ENCODE measurements at places on chromosomes 2 and 18.

GRCh38 chr2:84236288-84236687, 222.8 kb downstream of the SUCLG1 start:
- no peak for DNase-seq

DNA sequence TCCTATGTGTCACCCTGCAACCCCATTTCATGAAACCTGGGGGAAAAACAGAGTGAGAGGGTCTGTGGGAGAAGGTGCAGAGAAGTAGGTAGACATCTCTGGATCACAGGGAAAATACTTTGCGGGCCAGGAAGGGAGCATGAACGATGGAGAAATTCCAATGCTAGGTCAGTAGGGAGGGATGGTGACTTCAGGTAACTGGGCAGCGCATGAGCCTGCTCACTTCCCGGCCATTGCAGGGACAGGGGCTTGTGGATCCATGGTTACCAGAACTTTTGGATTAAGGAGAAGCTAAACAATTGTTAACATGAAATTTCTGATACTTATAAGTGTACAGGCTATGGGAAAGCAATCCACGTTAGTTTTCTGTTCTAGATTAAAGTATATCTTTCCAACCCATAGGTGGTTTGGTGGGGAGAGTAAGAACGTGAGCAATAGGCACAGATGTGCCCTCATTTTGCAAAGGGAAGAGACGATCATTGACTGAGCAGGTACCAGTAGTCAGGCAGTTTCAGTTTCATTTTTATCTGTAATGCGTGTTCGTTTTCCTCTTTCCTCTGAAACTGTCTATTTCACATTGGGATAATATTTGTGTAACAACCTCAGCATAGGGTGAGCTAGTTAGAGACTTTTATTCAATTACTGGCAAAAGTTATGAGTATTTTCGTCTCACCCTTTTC, 65.0 kb downstream of the NYAP2 start:
- no peak for DNase-seq

DNA sequence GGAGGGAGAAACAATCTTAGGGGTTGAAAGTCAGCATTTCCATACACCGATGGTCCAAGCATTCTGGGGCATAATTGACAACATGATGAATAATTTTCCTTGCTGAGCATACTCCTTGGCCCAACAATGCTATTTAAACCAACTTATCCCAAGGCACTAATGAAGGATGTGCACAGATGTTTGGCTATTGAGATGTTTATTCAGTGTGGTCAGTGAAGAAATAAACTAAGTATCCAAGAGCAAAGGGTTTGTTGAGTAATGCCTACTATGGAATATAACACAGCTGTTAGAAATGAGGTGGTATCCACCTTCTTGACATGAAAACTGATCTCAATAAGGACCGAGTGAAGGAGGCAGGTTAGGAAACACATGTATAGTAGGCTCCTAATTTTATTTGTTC, 53.9 kb upstream of the RAB6D start:
- no peak for DNase-seq

DNA sequence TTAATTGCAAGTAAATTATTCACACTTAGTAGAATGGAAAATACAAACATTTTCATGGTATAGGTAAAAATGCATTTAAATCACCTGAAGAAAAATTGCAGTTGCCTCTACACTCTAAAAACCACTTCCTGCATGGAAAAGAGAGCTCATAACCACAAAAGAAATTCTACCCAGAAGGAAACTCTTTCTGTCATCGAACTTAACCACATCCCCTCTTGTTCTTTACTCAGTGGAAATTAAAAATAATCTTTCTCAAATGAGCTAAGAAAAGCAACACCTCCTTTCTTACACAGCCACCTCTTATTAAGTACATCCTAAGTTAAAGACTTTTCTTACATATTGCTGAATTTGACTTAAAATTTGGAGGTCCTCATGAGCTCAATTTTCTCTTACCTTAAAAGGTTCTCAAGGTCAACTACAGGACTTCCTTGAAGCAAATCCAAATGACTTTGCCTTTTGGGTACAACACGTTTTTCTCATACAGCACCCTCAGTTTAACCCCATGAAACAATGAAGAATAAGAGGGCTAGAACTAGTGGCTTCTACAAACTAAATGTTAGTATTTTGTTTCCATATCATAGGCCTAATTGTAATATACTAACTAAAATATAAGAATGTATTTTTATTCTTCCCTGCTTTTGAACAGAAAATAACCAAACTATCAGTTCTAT, 109.1 kb upstream of the CRIM1 start:
- no peak for DNase-seq

- no peak for DNase-seq
Measured at GRCh38 chr2:52269696-52270485, 1238.0 kb upstream of the NRXN1 start.
